Activated CD4-positive, CD25-positive, alpha-beta regulatory T cell (primary cell): ENCODE measurements at places on chromosomes 6 and 20.

GRCh38 chr6:135179372-135179771, 1.7 kb upstream of the MYB start:
- DNase-seq = no peak

DNA sequence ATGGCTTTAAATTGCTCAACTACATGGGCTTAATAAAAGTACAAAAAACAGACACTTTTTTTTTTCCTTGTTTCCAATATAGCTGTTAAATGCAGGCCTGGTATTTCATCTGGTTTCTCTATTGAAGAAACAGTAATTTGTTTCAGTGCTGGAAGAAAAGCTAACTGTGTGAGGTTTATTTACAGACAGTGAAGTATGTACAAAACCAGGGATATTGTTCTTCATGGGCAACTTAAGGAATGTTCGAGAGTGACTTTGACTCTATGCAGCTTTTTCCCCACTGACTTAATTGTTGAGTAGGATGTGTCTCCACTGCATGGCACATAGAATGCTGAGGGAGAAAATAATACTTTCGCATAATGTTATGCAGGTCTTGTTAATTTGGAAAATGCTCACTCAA, 31.0 kb upstream of the PRL start:
- no peak for DNase-seq

DNA sequence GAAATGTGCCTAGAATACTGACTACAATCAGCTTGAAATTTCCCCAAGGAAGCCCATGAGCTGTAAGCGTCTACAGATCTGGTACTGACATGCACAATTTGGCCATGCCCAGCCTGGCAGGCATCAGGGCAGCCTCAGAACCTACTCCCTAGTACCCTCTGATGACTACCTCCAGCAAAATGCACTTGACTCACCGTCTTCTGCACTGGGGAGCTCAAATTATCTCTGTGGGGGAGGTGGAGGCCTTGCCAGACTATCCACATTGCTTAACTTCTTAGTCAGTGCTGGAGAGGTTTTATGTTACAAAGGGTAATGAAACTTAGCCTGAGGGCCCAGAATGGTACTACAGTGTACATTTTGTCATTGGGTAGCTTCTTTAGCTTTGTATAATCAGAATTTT, 126.0 kb upstream of the ADGRF1 start:
- no peak for DNase-seq

- no peak for DNase-seq
Measured at GRCh38 chr6:96542702-96543101, 20.2 kb upstream of the FHL5 start.

- no peak for DNase-seq
Measured at GRCh38 chr6:154218301-154218700, 138.3 kb downstream of the IPCEF1 start.

DNA sequence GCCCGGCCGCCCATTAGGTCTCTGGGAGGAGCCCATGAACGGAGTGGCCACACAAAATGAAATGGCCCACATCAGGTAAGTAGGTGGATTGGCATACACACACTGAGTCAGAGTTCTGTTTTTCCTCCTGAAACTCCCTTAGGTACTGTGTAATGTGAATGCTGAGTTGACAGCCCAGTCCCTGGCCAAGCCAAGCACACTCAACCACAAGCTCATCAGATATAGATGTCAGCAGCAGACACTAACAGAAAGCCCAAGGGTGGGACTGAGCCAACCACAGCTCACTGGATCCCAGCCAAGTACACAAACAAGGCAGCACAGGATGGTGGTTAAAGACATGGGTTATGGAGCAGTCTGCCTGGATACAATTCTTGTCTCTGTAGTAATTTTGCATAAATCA, 403.4 kb downstream of the GJA1 start:
- no peak for DNase-seq

DNA sequence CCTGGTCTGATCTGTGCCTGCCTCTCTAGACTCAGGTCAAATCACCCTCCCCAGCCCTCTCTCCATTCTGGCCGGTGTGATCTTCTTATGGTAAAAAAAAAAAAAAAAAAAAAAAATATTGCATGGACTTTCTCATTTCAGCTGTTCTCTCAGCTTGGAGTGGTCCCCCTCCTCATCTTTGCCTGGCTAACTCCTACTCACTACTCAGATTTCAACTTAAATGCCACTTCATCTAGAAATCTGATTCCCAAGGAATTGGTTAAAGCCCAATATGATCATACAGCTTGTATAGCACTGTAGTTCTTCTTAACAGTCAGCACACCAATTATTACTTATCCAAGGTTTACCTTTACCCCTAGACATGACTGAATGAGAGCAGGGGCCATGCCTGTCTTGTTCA, 105.9 kb upstream of the CARMIL1 start:
- no peak for DNase-seq

GRCh38 chr6:168155193-168155592, 76.2 kb upstream of the FRMD1 start:
- DNase-seq = no peak

DNA sequence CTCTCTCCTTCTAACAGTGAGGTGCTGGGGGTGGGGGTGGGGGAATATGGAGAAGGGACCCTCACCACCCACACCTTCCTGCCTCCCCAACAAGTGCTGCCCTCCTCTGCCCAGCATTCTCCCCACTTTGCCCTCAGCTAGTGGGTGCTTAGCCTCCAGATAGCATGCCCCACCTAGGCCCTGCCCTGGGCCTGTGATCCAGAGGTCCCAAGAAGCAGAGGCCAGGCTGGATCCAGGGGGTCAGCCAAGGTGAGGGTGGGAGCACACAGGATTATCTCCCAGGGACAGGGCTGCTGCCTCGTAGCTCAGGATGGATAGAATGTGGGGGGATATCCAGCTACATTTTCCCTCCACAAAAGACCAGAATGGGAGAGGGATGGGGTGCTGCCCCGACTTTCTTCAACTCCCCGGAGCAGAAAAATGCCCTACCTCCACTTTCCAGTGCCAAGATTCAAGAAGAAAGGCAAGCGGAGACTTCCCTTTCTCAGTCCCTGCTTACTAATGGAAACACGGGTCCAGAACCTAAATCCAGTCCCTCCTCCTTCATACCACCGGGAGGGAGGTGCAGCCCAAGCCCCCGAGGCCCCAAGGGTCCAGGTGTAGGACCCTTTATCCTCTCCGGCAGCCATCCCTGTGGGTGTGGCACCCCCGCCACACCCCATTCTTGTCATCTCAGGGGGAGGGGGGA, 987 bp downstream of the ADISSP start:
- no peak for DNase-seq
